ENCODE measurements at places on chromosomes 4 and X.

DNA sequence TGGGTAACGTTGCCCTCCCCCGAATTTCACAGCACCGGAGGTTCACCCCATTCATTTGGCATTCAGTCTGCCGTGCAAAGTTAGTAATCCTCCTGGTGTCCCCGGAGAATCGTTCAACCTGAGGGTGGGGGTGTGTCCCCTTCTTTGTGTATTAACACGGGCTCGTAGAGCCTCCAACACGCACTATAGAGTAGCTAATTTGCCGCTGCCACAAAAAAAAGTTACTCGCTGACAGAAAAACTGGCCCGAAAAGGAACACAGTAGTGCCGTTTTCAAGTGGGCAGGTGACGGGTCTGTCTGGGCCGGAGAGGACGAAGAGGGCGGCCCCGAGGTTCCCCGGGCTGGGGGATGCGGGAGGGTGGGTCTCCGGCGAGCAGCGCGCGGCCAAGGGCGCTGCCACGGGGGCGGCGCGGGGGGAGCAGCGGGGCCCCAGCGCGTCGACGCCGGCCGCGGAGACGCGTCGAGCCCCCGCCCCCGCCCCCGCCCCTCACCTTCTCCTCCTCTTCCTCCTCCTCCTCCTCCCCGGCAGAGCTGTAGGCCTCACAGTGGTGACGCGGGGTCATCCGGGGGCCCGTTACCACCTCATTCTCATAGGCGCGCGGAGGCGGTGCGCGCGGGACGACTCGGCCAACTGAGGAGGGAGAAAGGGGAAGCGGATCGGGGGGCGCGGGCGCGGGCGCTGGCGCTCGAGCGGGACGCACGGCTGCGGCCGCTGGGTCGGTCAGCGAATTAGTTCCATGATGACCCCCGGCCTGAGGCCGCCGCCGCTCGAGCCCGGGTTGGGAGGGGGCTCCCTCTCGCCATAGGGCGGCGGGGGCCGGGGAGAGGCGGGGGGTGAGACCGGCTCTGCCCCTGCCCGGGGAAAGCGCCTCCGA lies 571 bp downstream of the CCNI start:
- peak; percentile 32 for DNase-seq

- no peak for DNase-seq
Observed at GRCh38 chr4:102705391-102705935, 55.3 kb downstream of the MANBA start.

DNA sequence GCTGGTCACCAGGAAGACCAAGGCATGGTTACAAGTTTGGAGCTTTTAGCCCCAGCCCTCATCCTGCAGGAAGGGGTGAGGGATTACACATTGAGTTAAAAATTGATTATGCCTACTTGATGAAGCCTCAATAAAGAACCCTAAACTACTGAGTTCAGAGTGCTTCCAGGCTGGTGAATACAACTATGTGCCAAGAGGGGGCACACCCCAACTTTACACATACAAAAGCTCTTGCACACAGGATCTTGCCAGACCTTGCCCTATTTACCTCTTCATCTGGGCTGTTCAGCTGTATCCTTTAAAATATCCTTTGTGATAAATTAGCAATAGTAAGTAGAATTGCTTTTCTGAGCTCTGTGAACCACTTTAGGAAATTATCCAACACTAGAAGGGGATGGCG lies 489.3 kb downstream of the INPP4B start:
- DNase-seq = no peak

DNA sequence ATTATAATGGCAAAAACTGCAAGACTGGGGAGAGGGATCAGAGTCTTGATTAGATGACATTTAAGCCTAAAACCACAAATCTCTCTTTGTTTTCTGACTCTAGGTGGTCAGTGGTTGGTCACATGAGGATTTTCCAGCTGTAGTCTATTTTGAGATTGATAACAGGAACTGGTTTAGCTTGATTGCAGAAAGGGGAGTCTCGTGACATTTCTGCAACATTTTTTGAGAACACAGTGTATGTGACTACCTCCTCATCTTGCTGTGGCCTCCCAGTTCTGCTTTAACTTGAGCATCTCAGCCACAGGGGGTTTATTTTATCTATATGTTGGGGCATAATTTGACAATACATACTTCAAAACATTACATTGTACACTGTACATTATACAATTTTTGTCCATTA lies 726.4 kb upstream of the MAGEB2 start:
- no peak for DNase-seq

GRCh38 chrX:74160358-74160757 lies 143.6 kb upstream of the ZCCHC13 start:
- no peak for DNase-seq

DNA sequence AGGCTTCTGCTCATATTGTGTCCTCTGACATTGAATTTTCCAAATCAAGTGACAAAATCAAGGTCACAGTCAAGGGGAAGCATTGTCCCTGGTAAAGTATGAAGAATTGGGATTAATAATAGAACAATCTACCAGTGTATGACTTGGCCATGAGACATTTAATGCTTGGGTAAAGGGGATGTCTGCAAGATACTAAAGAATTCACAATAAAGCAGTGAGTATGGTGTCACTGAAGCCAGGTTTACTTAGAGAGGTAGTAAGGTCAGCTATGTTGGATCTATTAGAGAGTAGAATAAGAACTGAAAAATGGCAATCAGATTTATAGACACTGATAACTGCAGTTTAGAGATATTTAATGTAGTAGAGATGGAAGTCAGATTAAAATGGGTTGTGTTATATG lies 349.2 kb downstream of the BMPR1B start:
- no peak for DNase-seq

DNA sequence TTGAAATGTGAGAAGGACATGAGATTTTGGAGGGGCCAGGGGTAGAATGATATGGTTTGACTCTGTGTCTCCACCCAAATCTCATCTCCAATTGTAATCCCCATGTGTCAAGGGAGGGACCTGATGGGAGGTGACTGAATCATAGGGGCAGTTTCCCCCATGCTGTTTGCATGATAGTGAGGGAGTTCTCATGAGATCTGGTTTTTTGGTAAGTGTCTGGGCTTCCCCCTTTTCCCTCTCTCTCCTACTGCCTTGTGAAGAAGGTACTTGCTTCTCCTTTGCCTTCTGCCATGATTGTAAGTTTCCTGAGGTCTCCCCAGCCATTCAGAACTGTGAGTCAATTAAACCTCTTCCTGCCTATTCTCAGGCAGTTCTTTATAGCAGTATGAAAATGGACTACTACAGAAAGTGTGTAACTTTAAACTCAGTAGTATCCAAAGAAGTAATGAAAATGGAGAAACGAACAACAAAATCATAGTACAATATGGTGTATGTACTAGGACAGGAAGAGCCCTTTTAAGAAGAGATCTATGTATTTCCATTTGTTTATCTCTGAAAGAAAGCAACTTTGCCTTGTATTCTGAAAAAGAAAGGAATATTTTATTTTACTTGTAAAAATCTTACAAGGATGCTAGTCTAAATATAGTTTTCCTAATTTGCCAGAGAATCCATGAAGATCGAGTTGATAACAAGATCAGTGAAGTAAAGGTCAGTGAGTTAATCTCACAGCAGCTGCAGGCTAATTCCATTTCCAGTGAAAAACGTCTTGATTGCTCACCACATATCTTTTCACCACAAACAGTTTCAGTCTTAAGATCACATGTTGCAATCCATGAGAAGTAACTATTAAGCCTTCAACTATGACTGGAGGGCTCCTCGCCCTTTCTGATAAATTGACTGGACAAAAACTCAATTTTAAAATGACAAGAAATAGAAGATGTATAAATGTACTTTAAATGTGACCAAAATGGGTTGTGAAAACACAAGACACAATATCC lies 20.5 kb downstream of the PKD2 start:
- no peak for DNase-seq

DNA sequence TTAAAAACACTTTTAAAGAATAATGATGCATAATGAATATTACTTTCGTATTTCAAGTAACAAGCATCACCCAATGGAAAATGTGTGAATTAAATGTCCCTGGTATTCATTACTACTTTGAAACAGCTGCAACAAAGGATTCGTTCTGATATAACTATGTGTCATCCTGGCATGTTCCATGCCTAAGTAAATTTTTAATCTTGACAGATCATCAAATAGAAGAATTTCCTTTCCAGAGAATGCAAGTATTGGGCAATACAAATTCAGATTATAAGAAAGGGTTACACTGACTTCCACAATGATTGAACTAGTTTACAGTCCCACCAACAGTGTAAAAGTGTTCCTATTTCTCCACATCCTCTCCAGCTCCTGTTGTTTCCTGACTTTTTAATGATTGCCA lies 105.3 kb downstream of the SPCS3 start:
- DNase-seq = no peak

DNA sequence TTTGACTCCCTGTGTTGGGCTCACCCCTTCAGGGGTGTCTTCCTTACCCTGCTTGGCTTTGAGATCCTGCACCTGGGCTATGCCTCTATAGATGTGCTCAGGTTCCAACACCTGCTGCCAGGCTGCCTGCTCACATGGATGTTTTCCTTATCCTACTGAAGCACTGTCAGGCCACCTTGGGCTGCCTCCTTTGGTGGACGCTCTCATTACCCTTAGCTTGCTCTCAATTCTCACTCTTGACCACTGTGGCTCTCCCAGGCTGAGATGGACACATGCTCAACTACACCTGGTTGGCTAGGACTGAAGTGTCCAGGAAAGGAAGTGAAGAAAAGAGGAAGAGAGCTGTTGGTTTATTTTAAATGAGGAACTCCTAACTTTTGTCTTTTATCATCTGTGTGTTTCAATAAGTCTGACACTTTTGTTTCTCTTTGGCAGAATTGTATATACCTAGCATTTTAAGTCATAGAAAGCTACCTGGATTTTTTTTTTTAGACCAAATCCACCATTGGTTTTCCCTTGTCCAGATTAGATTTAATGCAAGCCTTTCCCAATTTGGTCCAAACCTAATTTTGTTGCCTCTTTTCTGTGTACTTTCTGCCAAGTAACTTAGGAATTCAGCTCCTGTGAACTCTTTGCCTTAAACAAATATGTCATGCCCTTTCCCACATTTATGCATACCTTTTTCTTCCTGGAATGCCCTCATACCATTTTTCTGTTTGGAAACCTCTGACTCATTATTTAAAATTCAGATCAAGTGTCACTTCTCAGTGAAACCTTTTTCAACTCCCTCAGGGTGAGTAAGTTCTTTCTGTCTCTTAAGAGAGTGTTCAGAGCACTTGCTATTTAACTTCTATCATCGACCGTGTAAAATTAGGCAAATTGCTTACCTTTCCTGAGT lies 175.8 kb downstream of the GC start:
- DNase-seq = no peak

GRCh38 chr4:180542445-180543100 lies 1700.6 kb upstream of the TENM3 start:
- DNase-seq = peak; percentile 0

DNA sequence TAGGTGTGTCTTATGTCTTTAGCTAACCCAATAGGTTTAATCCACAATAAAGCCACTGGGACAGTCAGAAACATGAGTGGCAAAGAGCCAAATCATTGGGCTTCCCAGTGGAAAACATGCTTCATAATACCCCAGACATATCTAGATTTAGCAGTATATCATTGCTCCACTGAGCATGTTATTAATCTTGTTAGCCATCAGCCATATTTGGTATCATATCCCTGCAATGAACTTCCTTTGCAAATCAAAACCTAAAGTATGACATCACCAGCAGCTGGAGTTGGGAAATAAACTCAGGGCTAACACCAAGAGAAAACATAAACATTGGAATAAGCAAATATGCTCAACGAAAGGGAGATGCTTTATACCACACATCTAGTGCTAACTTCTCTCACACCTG lies 280.8 kb upstream of the NOCT start:
- DNase-seq = no peak

DNA sequence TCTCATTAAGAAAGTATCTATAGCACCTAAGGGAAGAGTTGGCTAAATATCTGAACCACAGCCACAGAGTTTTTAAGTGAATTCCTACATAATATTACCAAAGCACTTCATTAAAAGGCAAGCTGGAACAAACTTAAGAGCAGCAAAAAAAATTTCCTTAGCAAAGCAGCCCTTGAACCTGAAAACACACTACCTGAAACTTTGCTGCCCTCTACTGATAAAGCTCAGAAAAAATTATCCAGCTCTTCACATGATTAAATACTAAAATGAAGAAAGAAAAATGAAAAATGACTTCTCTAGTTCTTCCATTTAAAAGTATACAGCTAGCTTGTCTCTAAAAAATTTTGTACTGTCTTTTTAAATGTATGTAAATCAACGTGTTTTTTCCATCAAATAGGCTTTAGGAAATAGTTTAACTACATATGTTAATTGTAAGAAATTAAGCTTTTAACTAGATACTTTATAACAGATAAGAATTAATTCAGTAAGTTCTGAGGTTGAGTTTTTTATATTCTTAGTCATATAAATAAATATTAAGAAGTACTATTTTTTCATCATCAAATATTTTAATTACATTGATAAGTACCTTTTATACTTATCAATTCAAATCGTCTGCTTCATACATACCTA lies 156.1 kb downstream of the STPG2 start:
- DNase-seq = no peak

GRCh38 chrX:14673764-14674163 lies 144.4 kb downstream of the GLRA2 start:
- DNase-seq = peak; percentile 6

GRCh38 chr4:39970671-39971640 lies 6.8 kb downstream of the PDS5A start:
- DNase-seq = no peak

GRCh38 chr4:54098375-54098774 lies 1.6 kb upstream of the GSX2 start:
- no peak for DNase-seq

GRCh38 chr4:16302648-16303047 lies 76.4 kb upstream of the TAPT1 start:
- no peak for DNase-seq

GRCh38 chrX:140433582-140433981 lies 71.3 kb downstream of the SOX3 start:
- no peak for DNase-seq

- DNase-seq = no peak
Observed at GRCh38 chrX:110665223-110666002, 130.2 kb downstream of the CHRDL1 start.

GRCh38 chrX:153876112-153876491 lies 9.9 kb downstream of the L1CAM start:
- DNase-seq = no peak

GRCh38 chrX:74467656-74468055 lies 46.4 kb downstream of the SLC16A2 start:
- DNase-seq = no peak

DNA sequence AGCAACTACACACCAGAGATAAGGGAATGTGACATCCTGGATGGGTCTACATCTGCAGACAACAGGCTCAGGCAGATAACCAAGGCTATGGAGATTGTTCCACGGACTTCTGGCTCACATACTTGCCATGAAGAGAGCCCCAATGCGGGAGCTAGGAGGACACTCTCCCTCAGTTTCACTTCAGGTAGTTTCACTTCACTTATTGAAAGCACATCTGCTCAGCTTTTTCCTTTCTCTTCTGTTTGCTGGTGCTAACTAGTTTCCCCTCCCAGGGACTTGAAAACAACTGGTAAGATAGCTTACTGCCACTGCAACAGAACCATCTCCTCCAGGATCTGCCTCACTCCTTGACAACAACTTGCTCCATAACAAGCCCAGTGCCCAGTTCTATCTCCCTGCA lies 1.4 kb upstream of the CT47C1 start:
- DNase-seq = no peak

- DNase-seq = no peak
Observed at GRCh38 chr4:78410676-78411075, 140.9 kb upstream of the ANXA3 start.
